Hematopoietic multipotent progenitor cell treated with erythropoietin and hydrocortisone succinate and interleukin-3 and kit ligand, for 15 days (in vitro differentiated cells): ENCODE measurements at places on chromosomes 3 and 15.

GRCh38 chr3:100811779-100812507 lies 102.6 kb downstream of the TFG start:
- no peak for DNase-seq

DNA sequence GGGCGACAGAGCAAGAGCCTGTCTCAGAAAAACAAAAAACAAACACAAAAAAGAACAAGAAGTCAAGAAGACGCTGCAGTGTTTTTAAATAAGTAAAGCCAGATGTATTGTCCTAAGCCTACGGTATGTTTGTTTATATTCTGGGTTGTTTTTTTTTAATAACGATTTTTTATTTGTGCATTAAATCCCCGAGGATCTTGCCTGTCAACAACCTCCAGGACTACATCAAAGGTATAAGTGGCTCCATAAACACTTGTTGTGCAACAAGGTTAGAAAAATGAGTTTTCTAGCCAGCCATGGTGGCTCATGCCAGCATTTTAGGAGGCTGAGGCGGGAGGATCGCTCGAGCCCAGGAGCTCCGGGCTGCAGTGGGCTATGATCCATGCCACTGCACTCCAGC lies 26.1 kb downstream of the ITGB5 start:
- DNase-seq, result no peak

GRCh38 chr15:78103406-78104118 lies 11.2 kb downstream of the SH2D7 start:
- no peak for DNase-seq

DNA sequence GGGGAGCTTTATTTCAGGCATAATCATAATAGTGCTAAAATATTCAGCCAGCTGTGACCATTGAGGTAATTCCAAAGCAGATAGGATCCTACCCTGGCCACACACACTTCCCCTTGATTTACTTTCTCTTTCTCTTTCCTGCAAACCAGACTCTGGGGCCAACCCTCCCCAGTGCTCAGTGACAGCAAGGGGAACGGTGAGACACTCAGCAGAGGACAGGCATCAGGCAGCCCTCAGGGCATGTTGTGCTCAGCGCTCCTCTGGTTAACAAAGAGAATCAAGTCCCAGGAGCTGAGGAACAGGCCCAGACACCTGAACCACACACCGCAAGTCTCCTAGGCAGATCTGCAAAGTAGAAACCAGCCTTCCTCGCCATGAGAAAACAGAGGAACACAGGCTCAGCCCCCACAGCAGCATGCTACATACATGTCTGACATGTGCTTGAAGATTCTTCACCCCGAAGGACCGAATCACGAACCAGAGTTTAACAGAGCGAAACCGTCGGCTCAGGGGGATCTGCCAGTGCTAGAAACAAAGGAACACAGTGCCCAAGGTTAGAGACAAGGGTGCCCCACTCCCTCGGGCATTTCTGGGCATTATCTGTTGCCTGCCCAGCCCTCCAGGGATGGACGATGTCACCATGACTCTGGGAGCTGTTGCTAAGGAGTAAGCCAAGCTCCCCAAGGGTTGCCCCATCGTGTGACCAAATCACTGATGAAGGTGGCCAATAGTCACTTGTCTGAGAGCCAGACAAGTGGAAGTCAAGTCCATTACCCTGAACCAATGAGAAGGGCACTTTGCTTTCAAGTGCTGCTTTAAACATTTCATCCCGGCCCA lies 17.5 kb downstream of the HDC start:
- DNase-seq, result no peak

DNA sequence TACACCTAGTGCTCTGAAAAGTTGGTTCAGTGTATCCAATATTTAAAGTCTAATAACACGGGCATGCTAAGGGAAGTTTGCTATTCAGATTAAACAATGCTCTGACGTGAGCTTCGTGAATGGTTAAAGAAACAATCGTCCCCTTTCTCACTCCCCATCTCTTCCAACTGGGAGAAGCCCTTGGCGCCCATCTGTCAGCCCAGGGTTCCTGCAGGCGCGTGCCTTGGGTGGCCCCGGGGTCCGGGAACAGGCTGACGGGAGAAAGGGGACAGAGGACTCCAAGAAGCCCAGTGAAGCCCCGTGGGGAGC lies 413 bp downstream of the SEC22C start:
- no peak for DNase-seq

GRCh38 chr3:180290300-180290699 lies 253.6 kb upstream of the PEX5L start:
- DNase-seq, result no peak

DNA sequence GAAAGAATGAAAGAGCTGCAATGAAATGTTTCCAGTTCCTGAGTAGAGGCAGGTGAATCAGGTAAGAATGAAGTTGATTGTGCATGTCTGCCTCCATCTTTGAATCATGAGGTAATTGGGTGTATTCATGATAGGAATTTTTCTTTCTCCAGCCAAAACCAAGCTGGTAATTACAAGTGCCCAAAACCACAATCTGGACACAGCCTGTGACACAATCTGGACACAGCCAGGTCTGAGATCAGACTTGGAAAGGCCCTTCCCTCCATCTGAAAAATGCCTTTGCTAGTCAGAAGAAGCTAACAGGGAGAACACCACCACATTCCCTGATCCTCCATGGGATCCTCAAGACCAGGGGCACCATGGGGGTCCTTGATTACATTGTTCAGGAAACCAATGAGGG lies 338.5 kb upstream of the THBS1 start:
- DNase-seq, result no peak

DNA sequence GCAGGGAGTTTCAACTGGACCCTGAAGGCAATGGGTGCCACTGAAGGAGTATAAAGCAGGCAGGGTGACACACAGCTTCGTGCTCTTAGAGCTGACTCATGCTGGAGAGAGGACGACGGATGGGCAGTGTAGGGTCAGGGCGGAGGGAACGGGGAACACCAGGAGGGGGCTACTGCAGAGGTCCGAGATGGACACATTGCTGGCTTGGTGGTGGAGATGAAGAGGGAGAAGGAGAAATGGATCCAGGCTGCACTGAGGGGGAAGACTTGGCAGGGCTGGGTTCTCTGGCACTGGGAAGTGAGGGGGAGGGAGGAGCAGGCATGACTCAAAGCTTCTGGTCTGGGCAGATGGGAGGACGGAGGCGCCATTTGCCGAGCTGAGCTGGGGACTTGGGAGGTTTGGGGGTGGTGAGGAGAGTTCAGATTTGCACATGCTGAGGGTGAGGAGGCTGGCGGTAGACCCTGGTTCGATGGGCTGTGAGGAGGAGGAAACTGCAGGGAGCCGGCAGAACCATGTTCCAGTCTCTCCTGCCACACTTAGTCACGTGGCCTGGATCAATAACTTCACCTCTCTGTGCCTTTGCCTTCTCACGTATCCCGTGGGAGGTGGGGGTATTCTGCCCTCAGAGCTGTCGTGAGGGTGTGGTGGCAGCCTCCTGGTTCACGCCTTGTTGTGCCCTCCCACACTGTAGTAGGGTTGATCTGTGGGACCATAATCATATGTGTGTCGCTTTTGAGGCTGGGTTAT lies 4.6 kb upstream of the KCTD6 start:
- DNase-seq, result no peak

- no peak for DNase-seq
Observed at GRCh38 chr3:4581920-4582611, 88.9 kb downstream of the ITPR1 start.
